NCI-H510A treated with DMSO at 0.1 percent for 48 hours (cell line): ENCODE measurements at places on chromosomes 2 and 18.
A peak's percentile ranks its signal among the peaks of the same experiment; 100 is the strongest.

GRCh38 chr2:217953531-217953932 lies 49.3 kb downstream of the TNS1 start:
- DNase-seq = no peak

DNA sequence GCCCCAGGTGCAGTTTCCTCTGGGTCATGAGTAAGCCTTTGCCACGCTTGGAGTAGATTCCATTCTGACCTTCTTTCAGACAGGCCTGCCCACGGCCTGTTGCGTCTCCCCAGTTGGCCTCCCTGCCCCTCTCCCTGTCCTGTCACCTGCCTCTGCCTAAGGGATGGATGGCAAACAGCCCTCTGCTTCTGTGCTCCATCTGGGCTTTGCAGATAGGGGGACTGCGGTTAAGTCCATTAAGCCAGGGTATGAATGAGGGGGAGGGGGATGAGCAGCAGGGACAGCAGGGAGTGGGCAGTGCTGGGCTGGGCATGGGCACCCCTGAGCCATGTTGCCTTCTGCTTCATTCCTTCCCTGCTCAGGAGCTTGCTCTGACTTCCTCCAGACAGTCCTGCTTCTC lies 37.6 kb upstream of the B3GNT7 start:
- no peak for DNase-seq

- peak; percentile 59 for DNase-seq
Measured at GRCh38 chr18:72868585-72869225, 918 bp upstream of the NETO1 start.

- DNase-seq = no peak
Measured at GRCh38 chr2:102436323-102436722, 13.4 kb downstream of the IL18RAP start.

DNA sequence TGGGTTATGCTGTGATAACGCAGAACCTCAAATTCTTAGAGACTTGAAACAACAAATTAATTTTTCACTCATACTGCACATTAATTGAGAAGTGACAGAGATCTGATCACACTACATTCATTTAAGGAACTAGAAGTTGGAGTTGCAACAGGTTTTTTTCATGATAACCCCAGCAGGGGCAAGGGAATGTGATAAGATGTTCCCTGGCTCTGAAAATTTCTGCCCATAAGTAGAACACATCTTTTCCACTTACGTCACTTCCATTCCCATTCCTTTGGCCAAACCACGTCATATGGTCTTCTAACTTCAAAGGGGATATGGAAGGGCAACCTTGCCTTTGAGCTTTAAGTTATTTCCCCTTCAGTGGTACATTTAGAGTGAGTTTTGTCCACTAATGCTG lies 29.7 kb upstream of the PSME4 start:
- no peak for DNase-seq
